ENCODE measurements at places on chromosomes 1 and 21. TPM values are rescaled to one million over a fixed set of nuclear protein-coding genes. Genes with fewer than 3 reads are reported as not detected.

- no peak for DNase-seq
Measured at GRCh38 chr1:1136547-1137230, 20.8 kb upstream of the C1orf159 start.

- no peak for DNase-seq
Measured at GRCh38 chr1:12185918-12186678, 19.3 kb downstream of the TNFRSF1B start.

- DNase-seq: no peak
Measured at GRCh38 chr1:240765732-240766363, 153.9 kb upstream of the GREM2 start.

DNA sequence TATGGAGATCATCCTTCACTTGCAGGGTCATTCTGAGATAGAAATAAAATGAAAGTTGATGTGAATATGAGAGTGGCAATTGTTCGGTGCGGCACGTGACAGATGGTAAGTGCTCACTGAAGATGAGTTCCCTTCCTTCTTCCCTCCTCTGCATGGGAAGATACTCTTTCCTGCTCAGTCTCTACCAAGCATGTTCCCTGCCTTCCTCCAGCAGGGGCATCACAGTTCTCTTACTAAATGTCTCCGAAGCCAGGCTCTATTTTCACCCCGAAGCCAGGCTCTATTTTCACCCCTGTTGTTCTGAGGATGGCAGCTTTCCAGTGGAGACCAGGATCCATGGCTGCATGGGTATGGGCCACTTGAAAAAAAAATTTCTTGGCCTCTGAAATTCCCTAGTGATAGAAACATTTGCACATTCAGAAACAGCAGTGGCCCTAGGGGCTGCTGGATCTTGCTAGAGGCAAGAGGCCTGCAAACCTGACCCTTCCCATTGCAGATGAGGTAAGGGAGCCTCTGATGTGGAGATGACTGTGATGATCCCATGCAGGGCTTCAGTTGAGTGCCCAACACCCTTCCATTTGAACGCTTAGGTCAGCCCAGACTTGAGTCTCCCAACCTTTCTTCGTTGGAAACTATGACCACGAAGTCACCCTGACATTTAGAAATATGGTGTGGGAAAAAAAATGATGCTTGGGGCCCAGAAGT is 123.7 kb upstream of the HMGB4 start:
- no peak for DNase-seq

- no peak for DNase-seq
Measured at GRCh38 chr1:112706505-112707220, at the start of gene RHOC. TSS of gene RHOC (minus strand) at chr1:112707127. CDS start at chr1:112703799, 3,328 bp downstream.

- no peak for DNase-seq
Measured at GRCh38 chr1:41517062-41517438, 32.6 kb upstream of the EDN2 start.

DNA sequence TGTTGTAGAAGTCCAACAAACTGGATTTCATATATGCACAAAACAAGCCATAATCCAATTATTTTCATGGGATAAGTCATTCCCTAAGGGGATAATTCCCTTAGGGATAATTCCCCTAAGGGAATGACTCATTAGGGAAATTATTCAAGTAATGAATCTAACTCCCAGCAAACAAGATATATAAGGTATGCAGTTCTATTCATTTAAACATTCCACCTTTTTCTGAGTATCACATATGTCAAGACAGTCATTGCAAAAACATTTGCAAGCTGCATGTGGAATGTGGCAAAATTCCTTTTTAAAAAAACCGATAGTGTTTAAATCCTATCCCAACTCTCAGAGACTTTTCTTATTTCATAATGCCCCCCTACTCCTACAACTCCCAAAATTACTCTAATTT is 131.2 kb downstream of the AKT3 start:
- no peak for DNase-seq

SLC37A1 gene
- polyA plus RNA-seq: 9.8 TPM

TBX19 gene
- 5.2 TPM for polyA plus RNA-seq

RCAN3 gene
- 8.5 TPM for polyA plus RNA-seq

MUTYH gene
- 32.3 TPM for polyA plus RNA-seq

TMEM52 gene
- 1.7 TPM for polyA plus RNA-seq

Measured in right lung (tissue), 10 donors.